ENCODE measurements at places on chromosomes 2 and 18. TPM values are rescaled to one million over a fixed set of nuclear protein-coding genes. Genes with fewer than 3 reads are reported as not detected.

The TUBA3E gene
- not detected for total RNA-seq

- no peak for DNase-seq
Measured at GRCh38 chr2:23506531-23507266, 121.7 kb downstream of the KLHL29 start.

GRCh38 chr2:224983712-224984554 is 58.3 kb downstream of the DOCK10 start:
- no peak for DNase-seq

The ARHGAP15 gene
- total RNA-seq, result 23.2 TPM

GRCh38 chr2:6310256-6311215 is 555.2 kb downstream of the CMPK2 start:
- DNase-seq, result no peak

The PRSS56 gene
- not detected for total RNA-seq

DNA sequence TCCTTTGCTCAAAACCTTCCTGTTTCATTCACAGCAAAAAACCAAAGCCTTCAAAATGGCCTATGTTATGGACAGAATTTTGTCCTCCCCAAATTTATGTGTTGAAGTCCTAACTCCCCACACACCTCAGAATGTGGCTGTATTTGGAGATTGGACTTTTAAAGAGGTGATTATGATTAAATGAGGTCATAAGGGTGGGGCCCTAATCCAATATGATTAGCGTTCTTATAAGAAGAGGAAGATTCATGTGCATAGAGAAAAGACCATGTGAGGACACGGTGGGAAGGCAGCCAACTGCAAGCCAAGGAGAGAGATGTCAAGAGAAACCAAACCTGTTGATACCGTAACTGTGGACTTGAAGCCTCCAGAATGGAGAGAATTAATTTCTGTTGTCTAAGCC is 4.6 kb upstream of the ZNF638 start:
- DNase-seq, result no peak

DNA sequence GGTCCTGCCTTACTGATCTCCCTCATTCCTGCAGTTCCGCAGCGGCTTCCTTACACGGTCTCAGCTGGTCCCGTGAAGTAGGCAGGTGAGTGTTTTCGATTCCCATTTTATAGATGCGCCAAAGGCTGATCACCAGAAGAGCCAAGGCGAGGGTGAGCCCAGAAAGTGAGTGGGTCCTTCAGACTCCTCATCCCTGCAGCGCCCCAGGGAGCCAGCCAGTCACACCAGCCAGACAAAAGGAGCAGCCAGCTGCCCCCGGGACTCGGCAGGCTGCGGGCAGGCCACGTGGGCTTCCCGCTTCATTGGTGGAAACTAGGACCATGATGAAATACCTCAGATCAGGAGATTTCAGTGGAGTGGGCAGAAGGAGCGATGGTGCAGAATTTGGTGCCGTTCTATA is 85.9 kb downstream of the SMAD7 start:
- DNase-seq, result peak; percentile 72

- DNase-seq, result no peak
Measured at GRCh38 chr2:9001778-9002177, 1.7 kb downstream of the MBOAT2 start.

- no peak for DNase-seq
Measured at GRCh38 chr18:9346775-9347174, 12.2 kb downstream of the TWSG1 start.

The TCF4 gene
- total RNA-seq, result 98.7 TPM

DNA sequence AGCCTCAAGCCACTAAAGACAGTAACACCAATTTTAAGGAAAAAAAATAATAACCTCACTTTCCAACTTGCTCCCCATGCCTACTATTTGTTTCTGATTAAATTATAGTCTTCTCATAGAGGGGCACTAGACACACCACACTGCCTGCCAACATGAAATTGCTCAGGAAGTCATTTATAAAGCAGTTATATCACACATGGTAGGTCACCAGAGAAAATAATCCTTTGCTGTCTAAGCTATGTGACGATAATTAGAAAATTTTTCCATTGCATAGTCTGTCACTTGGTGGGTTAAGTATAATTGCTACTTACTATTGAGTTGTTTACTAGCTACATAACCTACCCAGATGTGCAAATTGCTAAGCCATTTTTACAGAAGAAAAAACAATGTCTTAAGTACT is 85.2 kb downstream of the INO80D start:
- no peak for DNase-seq

DNA sequence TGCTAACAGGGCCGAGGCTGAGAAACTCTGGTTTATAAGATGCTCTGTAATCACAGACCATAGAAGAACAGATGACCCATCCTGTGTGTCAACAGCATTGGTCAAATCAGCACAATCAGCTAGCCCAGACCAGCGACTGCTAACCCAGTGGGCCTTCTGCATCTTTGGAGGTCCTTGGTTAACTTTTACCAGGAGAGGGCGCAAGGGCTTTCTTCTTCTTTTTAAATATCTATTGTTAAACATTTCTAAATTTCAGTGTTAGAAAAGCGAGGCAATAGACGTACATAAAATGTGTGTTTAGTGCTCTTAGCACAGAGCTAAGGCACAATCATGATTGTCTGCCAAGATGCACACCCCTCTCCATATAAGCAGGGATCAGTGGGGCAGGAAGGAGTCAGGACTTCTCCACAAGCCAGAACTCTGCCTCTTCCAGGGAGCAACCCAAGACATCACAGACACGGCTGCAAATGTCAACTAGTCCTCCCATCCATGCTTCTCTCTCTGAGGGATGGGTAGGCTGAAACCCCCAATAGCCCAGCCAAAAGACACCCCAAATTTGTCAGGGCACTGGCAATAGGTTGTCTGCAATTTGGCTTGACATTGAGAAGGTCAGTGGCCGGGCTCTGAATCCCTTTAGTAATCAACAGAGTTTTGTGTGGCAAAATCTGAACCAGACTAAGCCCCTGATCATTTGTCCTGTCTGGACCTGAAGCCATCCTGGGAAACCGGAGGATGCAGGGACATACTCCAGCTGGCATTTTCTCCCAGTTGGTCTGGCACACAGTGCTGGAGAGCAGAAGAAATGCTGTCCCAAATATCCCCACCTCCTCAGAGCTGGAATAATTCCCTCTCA is 188.2 kb downstream of the BCL2 start:
- DNase-seq, result no peak

- no peak for DNase-seq
Measured at GRCh38 chr18:72161691-72162090, 382.5 kb downstream of the CBLN2 start.

- no peak for DNase-seq
Measured at GRCh38 chr2:70461414-70461813, 92.2 kb downstream of the TGFA start.

The NYAP2 gene
- total RNA-seq, result not detected

- no peak for DNase-seq
Measured at GRCh38 chr2:235458839-235459273, 35.0 kb upstream of the AGAP1 start.

GRCh38 chr2:109230941-109231420 is 102.0 kb downstream of the SH3RF3 start:
- no peak for DNase-seq

The MATN3 gene
- total RNA-seq, result 1.2 TPM

GRCh38 chr2:52970642-52971041 is 797.0 kb upstream of the CHAC2 start:
- DNase-seq, result no peak

DNA sequence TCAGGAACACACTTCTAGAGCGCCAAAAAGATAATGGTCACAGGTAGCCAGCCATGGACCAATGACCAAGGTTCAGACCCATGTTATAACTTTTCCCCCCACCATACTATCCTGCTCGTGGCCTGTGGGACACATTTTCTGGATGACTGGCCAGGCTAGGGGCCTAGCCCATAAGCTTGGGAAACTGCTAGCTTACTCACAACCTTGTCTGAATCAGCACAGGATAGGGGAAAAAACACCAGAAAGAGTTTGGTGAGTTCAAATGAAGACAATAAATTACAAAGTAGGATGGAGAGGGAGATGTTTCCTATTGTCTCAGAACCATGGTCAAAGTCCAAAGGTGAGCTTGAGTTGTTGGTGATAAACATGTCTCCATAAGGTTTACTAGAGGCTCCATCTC is 156.3 kb upstream of the CCDC68 start:
- no peak for DNase-seq

The POTEJ gene
- total RNA-seq, result not detected

DNA sequence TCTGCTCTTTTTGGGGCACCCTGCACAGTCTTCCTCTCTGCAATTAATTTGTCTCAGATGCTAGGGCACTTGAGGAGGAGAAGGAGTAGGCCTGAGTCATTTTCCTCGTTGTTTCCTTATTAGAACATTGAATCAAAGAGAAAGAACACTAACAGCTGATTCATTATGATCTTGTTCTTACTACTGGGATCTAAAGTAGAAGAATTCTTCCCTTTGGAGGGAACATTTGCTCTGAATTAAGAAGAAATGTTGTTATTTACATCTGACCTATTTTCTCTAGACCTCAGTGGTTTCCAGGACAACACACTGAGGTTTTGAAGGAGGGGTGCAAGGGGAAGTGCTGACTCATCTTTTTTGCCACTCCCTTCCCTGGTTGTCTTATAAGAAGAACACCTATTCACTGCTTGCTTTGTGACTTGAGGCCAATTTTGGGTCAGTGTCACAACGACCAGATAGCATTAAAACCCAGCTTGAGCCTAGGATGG is 24.3 kb upstream of the STAT1 start:
- no peak for DNase-seq

The ALLC gene
- not detected for total RNA-seq

DNA sequence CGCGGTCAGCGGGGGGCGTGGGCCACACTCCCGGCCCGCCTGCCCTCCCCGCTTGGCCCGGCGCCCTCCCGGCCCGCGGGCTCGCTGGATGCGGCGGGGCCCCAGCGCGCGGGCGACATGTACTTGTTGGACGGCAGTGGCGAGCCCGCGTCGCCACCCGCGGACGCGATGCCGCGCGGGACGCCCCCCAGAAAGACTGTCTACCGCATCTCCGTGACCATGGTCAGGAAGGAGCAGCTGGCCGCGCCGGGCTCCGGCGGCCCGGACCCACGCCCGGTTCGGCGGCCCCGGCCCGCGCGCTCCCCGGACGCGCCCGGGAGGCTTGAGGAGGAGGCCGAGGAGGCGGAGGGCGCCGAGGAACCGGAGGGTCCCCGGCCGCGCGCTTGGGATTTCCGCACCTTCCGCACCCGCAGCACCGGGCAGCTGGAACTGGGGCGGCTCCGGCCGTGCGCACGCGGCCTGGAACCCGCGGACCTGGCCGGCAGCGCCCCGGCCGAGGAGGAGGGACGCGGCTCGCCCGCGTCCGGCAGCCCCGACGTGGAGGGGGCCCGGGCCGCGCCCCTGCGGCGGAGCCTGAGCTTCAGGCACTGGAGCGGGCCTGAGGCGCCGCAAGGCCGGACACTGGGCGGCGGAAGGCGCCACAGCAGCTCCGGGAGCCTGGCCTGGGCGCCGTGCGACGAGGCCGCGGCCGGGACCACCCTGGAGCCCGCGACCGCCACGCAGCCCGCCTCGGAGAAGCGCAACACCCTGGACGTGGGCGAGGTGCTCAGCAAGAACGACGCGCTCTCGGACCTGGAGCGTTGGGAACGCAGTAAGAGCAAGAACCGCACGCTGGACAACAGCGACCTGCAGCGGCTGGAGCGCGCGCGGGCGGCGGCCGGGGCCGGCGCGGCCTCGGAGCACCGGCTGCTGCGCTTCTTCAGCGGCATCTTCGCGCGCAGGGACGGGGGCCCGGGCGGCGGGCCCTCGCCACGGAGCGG is 176.4 kb downstream of the AGAP1 start:
- peak; percentile 90 for DNase-seq

DNA sequence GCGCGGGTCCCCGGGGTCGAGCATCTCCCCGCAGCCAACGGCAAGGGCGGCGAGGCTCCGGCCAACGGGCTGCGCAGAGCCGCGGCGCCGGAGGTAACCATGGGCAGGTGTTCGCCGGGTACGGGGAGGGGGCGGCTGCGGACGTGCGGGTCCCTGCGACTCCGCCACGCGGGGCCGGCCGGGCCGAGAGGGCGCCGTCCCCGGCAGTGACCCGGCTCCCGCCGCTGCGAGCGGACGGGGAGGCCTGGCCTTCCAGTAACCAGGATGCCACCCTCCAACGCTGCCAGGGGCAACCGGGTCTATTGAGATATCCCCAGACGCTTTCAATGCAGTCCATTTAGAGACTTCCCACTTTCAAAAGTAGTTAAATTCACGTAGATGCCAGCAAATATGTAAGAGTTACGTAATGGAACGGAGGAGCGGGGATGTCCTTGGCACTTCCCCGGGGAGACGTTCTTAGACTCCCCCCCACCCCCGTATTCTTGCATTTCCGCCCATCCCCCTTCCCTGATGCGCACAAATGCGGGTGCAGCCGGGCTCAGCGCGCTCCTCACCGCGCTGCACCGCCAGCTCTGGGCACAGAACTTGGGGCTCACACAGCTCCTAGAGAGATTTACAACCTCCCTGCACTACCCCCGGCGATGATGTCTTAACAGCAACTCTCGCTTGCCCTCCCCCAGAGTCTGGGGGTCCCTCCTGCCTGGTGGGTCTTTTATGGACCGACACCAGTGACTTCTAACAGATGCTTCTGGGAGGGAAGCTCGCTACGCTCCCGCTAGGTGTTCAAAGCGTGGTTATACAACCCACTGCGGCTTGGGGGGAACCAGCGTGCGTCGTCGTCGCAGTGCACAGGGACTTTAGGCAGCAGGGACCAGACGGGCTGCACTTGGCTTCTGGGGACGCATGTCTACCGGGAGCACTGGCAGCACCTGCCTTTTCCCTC is 657 bp downstream of the SGPP2 start:
- DNase-seq, result no peak

The C2orf80 gene
- total RNA-seq, result not detected

The FTCDNL1 gene
- total RNA-seq, result 1.1 TPM

- no peak for DNase-seq
Measured at GRCh38 chr2:159933727-159934049, 128.7 kb downstream of the PLA2R1 start.

GRCh38 chr2:191976436-191976835 is 129.5 kb upstream of the CAVIN2 start:
- no peak for DNase-seq

DNA sequence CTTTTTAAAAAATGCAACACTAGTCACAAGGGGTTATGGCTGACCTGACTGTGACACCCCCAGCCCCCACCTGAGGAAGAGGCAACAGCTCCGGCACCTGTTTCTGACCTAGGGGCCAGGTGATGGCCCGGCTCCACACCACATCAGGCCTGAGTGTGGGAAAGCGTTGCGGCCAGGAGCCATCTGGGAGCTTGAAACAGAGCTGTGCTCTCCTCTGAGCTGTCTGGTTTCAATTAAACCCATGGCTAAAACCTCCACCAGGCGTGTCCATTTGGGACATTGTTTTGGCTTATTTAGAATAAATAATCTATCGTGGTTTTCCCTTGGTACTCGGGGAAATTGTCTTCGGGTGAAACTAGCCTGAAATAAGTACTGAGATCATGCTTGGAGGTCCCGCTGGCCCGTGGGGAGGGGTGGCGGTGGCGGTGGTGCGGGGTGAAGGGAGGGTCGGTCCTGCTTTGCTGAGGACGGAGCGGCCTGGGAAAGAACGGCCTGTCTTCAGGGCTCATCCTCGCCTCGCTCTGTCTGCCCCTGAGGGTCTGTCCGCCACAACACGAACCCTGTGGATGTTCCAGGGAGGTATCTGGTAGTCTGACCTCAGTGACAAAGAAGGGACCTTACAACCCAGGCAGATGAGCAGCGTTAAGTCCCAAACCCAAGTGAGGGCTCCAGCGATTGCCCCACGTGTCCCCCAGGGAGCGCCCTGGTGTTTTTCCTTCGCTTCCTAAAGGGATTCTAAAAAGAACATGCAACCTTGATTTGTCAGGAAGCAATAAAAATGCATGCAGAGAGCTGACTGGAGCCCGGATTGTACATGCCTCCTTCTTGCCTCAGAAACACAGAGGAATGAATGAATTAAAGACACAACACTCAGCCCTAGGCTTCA is 58.7 kb downstream of the IL1RL2 start:
- no peak for DNase-seq

- no peak for DNase-seq
Measured at GRCh38 chr18:78292618-78293380, 686.8 kb upstream of the SALL3 start.

GRCh38 chr2:226187156-226187555 is 612.5 kb downstream of the IRS1 start:
- no peak for DNase-seq
